ENCODE measurements at places on chromosomes 13 and 19.

- DNase-seq, result no peak
Observed at GRCh38 chr19:41849067-41849466, 4.2 kb downstream of the DMRTC2 start.

GRCh38 chr19:1938071-1938470, 2.9 kb upstream of the CSNK1G2 start:
- no peak for DNase-seq

DNA sequence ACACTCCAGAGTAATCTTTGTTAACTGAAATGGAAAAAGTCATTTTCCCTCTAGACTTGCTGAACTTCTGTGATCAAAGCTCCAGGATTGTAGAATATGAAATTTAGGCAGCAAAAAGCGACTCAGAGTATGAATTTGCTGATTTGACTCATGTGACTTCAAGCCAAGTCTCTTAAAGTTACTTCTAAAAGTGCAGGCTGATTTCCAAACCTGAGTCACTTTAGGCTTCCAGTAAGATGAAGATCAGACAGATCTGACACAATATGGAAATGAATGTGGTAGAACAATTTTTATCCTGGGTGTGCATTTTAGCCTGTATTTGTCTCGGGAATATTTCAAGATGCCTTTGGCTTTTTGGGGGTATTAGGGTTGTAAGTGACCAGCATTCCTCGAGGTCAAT, 151.0 kb upstream of the TMTC4 start:
- DNase-seq, result no peak

GRCh38 chr13:21047087-21047486, 14.3 kb downstream of the LATS2 start:
- no peak for DNase-seq

GRCh38 chr19:56110515-56111448, 10.3 kb downstream of the ZNF787 start:
- no peak for DNase-seq

DNA sequence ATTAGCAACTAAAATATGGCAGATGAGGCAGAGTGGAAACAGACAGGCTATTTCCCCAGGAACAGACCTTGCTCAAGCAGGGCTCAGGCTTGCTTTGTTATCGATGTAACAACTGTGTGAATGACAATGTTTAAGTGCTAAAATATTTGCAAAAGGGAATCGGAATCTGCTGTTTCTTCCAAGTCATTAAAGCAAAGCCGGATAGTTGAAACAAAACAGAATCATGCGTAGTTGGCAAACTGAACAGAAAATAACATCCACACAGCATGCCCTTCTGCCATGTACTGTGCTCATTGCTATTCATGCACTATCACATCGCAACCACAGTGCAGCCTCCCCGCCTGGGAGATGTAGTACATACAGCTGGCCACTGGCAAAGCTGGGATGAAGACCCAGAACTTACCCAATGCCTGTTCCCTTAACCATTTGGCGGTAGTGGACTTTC, 799.1 kb downstream of the DIAPH3 start:
- DNase-seq, result no peak

GRCh38 chr19:20182222-20182785, 15.3 kb downstream of the ZNF486 start:
- DNase-seq, result no peak

DNA sequence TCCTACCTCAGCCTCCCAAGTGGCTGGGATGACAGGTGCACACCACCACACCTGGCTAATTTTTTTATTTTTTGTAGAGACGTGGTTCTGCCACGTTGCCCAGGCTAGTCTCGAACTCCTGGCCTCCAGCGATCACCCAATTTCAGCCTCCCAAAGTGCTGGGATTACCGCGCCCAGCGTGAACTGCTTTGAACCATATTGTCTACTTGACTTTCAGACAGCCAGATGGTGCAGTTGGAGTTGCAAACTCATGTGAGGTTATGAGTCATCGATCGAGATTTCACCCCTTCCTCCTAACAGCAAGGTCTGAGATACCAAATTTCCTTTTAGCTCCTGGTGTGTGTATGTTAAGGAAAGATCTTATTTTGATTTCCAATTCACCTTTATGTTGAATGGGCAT, 2.7 kb downstream of the SLC27A1 start:
- no peak for DNase-seq

- DNase-seq, result no peak
Observed at GRCh38 chr19:16522559-16523377, 19.5 kb downstream of the CHERP start.

DNA sequence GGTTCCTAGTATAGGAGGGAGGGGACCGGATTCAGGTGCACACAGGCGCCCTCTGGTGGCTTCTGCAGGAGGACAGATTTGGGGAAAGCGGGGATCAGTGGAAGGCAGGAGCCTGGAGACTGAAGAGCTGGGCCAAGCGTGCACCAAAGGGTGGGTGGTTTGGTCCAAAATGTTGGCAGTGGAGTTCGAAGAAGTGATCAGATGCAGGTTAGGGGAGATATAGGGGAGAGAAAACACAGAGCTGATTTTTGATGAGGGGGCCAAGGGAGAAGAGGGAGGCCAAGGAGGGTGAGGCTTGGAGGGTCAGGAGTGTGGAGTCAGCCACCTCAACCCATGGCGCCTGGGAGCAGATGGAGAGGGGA, 6.8 kb upstream of the CARM1 start:
- DNase-seq, result peak; percentile 83

DNA sequence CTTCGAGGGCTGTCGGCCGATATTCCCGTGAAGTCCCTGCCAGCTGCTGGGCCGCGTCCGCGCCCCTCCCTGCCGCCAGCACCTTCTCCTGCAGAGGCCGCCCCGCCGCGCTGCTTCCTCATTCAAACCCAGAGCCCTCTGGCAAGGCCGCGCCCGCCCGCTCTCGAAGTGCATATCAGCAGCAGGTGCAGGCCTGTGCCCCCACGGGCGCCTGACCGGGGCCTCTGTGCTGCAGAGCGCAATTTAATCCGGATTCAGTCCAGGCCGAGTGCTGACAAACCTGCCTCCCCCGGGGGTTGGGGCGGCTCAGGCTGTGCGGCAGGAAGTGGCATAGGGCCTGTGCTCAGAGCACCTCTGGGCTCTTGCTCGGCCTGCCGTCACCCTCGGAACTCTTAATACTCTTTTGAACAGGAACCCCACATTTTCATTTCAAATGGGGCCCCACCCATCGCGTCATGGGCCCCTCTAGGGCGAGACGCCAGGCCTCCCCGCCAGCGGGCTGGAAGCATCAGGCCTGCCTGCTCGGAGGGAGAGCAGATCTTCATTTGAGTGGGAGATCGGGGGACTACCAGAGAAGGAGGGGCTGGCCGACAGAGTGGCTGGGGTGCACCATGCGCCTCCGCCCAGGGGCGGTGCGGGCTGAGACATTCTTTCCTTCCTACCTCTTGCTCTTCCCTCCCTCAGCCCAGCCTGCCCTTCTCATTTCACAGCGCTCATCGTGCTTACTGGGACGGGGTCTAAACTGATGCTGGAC, 125.7 kb downstream of the TNFRSF19 start:
- peak; percentile 49 for DNase-seq

DNA sequence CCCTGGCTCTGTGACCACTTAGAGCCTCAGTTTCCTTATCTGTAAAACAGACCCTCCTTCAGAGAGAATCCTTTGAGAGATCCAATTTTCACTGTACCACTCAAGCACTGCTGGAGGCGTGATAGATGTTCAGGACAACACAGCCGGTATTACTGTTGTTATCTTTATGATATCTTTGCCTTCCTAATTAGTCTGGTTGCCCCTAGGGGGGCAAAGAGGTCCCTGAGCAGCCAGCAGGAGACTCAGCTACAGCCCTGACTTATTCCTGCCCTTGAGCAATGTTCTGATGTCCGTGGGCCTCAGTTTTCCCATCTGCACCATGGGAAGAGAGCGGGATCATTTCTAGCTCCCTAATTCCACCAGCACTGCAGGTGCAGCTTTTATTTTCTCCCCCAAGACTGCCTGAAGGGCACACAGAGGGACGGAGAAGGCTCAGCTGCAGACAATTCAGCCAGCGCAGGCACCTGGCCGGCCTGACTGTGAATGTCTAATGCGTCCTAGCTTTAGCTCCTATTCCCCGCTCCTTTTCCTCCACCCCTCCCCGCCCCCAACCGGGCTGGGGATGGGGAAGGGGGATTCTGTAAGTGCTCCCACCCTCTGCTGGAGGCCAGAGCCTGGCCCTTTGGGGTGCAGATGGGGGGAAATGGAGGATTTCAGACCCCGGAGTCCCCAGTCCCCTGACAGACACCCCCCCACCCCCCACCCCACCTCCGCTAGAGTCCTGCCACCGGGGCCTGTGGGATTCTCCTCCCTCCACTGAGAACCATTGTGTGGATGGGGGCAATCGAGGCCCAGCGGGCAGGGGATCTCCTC, 16.2 kb downstream of the TLE5 start:
- DNase-seq, result no peak

GRCh38 chr13:28531077-28531844, 36.3 kb upstream of the FLT1 start:
- no peak for DNase-seq
